ENCODE measurements at places on chromosomes 13 and 19.

- DNase-seq, result no peak
Observed at GRCh38 chr13:94520001-94520400, 40.5 kb upstream of the DCT start.

- DNase-seq, result peak; percentile 23
Observed at GRCh38 chr13:79385694-79386093, 20.4 kb downstream of the RBM26 start.

- DNase-seq, result no peak
Observed at GRCh38 chr19:48543121-48543710, 8.8 kb upstream of the SULT2B1 start.

DNA sequence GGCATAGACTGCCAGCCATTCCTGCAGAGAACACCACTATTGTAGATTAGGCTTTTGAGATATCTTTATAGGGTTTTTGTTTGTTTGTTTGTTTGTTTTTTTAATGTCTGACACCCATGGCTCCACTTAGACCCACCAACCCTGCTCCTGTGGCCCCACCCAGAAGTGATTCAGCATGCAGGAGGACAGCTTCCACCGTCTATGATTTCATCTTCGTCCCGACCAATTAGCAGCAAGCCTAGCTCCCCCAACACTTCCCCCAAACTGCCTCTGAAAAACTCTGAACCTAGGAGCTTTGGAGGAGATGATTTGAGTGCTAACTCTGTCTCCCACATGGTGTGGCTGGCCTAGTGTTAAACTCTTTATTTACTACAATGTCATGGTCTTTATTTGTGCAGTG is 108.3 kb upstream of the RXFP2 start:
- no peak for DNase-seq

GRCh38 chr13:106156468-106156867 is 379.0 kb downstream of the EFNB2 start:
- no peak for DNase-seq

DNA sequence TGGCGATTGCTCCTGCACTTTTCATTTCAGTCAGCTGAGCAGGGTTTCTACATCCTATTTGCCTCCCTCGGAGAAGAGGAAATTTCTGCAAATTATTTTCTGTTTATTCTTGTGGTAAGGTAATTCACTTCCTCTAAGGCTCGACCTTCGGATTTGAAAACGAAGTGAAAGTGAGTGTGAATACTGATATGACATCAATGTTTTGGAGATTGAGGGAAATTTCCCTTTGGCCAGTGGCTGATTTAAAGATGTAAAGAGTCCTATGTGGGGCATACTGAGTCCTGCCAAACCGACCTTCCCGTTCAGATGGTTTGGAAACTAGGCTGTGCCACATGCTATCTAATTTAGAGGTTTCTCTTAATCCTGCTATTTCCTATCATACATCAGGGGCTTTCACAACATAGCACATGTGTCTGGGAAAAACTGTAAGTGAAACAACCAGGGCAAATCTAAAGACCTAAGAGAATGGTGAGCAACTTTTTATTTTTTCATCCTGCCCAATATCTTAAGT is 112.3 kb downstream of the POSTN start:
- no peak for DNase-seq

- no peak for DNase-seq
Observed at GRCh38 chr19:50171752-50172151, 8.7 kb upstream of the IZUMO2 start.

GRCh38 chr19:47507924-47508553 is 6.8 kb downstream of the NAPA start:
- no peak for DNase-seq

DNA sequence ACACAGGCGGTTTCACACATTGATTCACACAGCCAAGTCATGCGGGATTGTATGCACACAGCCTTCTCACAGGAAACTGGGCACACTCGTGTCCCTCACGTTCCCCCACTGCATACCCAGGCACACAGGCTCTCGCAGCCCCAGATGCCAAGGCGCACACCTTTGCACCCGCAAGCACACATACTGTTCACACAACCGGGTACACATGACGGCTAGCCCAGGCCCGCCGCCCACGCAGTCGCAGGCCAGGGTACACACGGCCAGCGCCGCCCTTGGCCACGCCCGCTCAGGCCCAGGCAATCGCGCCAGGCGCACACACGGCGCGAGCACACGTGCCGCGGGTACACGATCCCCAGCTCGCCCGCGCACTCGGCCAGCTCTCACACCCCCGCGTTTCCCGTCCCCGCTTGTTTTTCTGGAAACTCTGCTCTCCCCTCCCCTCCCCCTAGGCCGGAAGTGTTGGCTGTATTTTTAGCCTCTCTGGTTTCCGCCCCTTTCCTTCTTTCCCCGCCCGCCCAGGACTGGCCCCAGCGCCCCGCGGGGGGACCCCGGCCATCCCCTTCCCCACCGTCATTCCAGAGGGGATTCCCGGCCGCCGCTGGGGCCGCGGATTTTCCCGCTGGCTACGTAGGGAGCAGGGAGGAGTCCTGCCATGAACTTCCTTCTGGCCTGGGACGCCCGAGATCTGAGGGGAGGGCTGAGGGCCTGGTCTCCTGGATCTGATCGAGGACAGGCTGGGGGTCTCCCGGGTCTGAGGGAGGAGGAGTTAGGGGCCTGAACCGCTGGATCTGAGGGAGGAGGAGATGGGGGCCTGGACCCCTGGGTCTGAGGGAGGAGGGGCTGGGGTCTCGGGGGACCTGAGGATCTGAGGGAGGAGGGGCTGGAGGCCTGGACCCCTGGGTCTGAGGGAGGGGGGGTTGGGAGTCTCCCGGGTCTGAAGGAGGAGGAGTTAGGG is 4.0 kb upstream of the ZFP36 start:
- DNase-seq, result no peak

- DNase-seq, result no peak
Observed at GRCh38 chr13:110657196-110657595, 41.9 kb downstream of the NAXD start.

DNA sequence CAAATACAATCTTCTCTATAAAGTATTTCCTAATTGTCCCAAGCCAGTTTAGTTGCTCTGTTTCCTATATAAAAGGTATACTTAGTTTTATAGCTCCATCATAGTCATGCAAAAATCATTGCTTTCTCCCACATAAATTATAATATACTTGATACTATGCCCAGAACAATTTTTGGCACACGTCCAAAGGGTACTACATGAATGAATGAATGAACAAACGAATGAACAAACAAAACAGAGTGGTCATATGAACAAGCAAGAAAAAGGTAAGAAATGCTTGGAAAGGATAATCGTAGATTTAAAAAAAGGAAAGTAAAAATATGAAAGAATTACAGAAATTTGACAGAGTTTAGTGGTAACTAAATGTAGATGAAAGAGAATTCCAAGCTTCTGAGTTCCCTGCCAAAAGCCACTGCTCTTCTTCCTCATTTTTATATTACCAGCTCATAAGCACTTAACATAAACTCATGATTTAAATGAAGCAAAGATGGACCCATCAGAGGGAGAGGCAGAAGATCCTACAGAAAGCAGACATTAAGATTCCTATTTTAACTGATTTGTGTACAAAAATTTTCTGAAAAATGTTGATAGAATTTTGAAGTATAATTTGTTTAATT is 123.2 kb downstream of the ENOX1 start:
- DNase-seq, result no peak

GRCh38 chr19:33520844-33521479 is 629 bp downstream of the PEPD start:
- no peak for DNase-seq

- DNase-seq, result no peak
Observed at GRCh38 chr19:34432797-34433196, 4.6 kb downstream of the UBA2 start.

- DNase-seq, result no peak
Observed at GRCh38 chr19:1863328-1863637, at the start of gene KLF16. KLF16 (minus strand) TSS chr19:1863579; CDS start chr19:1863497, 82 bp downstream.

DNA sequence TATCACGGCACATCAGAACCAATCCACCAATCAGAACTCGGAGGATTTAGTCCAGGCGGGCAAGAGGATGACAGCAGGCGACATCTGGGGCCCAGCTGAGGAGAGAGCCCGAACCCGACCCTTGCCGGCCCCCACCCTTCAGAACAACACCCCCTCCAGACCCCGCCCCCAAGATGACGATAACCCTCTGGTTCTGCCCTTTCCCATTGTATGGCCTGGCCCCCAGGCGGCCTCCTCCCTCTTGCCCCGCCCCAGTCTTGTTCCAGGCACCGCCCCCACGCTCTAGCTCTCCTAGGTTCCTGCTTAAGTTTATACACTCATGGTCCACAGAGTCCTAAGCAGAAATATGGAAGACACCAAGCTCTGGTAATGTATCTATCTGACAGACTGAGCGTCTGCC is 2.8 kb upstream of the ZNF83 start:
- no peak for DNase-seq

- no peak for DNase-seq
Observed at GRCh38 chr19:7879111-7879807, 5.1 kb upstream of the PRR36 start.

DNA sequence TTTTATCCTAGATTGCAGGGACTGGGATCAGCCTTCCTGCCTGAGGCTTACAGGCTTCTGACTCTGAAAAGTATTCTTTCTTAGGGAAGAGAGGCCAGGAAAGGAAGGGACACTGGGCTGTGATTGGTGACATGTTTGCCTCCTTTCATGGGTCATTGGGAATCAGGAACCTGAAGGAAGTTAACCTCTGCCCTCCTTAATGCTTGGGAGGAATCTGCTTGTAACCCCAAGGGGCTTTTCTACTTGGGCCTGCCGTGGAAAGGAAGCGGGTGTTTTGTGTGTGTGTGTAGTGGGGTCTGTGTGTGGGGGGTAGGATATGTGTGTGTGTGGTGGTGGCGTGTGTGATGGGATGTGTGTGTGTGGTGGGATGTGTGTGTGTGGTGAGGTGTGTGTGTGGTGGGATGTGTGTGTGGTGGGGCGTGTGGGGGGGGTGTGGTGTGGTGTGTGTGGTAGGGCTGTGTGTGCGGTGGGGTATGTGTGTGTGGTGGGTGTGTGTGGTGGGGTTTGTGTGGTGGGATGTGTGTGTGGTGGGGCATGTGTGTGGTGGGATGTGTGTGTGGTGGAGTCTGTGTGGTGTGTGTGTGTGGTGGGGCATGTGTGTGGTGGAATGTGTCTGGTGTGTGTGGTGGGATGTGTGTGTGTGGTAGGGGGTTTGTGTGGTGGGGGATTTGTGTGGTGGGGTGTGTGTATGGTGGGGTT is 41.3 kb upstream of the NPAS1 start:
- DNase-seq, result no peak

DNA sequence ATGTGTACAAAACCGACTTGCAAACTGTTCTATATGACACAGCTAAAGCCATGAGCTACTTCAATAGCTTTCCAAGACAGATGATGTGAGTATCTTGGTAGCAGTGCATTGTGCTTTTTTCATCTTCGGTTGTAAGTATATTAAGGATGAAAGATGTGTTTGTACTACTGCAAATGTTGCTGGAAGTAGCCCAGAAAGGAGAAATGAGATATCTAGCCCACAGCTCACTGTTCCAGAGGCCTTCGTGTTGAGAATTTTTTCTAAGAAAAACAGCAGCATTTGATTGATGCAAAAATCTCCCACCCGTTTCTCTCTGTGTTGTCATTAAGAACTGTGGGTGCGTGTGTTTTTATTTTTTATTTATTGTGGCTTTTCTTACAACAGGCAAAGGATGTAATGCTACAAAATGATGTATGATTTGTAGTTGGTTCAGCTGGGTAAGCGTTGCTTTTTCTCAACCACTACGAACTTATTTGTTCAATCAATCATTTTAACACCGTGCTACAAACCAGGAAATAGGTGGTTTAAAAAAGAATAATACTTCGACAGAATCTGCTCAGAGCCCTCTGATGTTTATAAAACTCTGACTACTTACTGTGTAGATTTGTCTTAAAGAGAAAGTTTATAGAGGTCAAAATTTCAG is 41.6 kb upstream of the RFC3 start:
- DNase-seq, result no peak

DNA sequence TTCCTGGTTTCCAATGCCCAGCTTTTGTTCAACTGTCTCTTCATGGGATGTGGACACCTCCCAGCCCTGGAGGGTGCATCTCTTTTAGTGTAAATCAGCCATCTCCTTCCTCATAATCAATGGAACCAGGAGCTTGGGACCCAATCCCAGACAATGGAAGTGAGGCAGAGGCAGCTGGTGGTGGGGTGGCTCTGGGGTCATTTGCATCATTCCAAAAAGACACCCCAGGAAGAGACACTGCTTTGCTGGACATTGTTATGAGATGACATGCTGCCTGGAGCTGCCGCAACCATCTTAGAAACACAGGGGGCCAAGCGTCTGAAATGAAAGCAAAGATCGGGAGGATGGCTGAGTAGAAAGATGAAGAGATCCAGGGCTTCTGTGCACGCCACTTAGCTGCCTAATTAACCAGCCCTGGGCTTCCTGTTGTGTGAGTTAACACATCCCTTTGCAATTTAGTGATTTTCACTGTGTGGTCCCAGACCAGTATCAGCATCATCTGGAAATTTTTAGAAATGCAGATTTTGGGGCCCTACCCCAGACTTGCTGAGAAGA is 36.1 kb downstream of the IRS2 start:
- DNase-seq, result no peak

DNA sequence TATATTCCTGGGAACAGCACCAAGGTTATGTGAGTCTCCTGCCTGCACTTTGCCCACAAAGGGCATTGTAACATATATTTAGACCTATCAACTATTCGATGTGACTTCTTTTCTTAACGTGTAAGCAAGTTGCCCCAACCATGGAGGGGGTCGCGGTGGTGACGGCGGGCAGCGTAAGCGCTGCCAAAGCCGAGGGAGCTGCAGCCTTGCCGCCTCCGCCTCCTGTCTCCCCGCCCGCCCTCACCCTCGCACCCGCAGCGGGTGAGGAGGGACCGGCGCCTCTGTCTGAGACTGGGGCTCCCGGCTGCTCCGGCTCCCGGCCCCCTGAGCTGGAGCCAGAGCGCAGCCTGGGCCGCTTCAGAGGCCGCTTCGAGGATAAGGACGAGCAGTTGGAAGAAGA is 59.0 kb downstream of the ZNF676 start:
- no peak for DNase-seq

- no peak for DNase-seq
Observed at GRCh38 chr13:37981932-37982331, 112.4 kb upstream of the TRPC4 start.

GRCh38 chr13:97696921-97697320 is 256.6 kb upstream of the IPO5 start:
- no peak for DNase-seq

GRCh38 chr19:10747271-10747670 is 29.4 kb downstream of the DNM2 start:
- no peak for DNase-seq

GRCh38 chr13:77521194-77521593 is 14.3 kb upstream of the SCEL start:
- DNase-seq, result no peak

GRCh38 chr13:50167224-50167947 is 152.1 kb downstream of the KCNRG start:
- no peak for DNase-seq

DNA sequence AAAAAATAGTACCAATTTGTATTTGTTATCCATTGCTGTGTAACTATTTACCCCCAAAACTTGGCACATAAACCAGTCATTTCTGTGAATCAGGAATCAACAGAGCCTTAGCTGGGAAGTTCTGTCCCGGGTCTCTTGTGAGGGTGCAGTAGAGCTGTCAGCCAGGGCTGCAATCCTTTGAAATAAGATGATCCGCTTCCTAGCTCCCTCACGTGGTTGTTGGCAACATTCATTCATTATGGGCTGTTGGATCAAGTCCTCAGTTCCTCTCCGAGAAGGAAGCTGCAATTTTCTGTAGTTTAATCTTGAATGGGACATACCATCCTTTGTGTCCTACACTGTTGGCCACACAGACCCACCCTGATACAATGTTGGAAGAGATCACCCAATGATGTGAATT is 277.2 kb downstream of the SUCLA2 start:
- no peak for DNase-seq

GRCh38 chr19:57103573-57104277 is 16.1 kb upstream of the USP29 start:
- peak; percentile 46 for DNase-seq

- DNase-seq, result no peak
Observed at GRCh38 chr13:45792827-45793303, 58.7 kb downstream of the SIAH3 start.
